ENCODE measurements at places on chromosomes 2 and 18.

DNA sequence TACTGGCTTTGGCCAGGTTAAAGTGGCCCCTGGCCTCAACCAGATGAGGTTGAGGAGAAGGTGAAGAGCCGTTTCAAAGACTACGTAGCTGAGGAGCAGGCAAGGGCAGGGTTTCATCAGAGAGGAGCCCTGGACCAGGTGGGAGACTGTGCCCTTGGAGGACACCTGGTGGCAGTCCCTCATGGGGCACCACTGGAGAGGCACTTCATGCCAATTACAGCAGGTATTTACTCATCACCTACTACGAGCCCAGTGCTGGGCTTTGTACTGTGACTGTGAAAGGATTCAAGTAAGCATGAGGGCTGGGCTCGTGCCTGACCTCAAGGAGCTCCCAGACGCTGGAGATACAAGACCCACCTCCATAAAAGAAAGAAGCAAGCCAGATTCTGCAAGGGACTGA, 37.6 kb downstream of the SMAD7 start:
- DNase-seq, result peak; percentile 40

DNA sequence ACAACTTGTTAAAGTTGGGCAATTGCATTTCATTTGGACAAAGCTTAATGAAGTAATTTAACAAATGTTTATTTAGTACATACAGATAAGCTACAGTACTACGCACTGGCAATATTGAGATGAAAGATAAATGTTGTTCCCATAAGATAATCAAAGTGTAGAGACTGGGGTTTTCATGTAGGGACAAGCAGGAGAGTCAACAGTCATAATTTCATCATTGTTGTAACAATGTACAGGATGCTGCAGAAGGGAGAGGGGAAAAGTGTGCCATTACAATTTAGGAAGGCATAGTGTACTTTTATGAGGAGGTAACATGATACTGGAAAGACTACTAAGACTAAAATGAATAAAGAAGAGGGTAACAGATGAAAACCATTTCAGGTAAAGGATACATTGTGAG, 441.6 kb downstream of the ERBB4 start:
- DNase-seq, result no peak

DNA sequence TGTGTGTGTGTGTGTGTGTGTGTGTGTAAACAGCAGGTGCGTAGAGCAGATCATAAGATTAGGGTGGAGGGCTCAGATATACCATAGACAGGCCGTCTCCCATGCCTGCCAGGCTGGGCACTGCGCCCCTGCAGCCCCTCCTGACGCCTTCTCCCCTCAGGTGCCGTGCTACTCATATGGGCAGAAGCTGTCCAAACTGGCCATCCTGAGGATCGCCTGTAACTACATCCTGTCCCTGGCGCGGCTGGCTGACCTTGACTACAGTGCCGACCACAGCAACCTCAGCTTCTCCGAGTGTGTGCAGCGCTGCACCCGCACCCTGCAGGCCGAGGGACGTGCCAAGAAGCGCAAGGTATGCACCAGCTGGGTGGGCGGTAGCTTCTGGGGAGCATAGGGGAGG, 10.0 kb downstream of the ATOH8 start:
- no peak for DNase-seq

DNA sequence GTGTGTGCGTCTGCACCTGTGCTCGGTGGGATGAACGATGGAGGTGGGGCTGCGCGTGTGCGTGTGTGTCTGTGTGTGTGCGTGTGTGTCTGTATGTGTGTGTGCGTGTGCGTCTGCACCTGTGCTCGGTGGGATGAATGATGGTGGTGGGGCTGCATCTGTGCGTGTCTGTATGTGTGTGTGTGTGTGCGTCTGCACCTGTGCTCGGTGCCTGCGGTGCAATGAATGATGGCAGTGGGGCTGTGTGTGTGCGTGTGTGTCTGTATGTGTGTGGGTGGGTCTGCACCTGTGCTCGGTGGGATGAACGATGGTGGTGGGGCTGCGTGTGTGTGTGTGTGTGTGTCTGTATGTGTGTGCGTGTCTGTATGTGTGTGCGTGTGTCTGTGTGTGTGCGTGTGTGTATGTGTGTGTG, 48.5 kb upstream of the CTDP1 start:
- DNase-seq, result no peak

DNA sequence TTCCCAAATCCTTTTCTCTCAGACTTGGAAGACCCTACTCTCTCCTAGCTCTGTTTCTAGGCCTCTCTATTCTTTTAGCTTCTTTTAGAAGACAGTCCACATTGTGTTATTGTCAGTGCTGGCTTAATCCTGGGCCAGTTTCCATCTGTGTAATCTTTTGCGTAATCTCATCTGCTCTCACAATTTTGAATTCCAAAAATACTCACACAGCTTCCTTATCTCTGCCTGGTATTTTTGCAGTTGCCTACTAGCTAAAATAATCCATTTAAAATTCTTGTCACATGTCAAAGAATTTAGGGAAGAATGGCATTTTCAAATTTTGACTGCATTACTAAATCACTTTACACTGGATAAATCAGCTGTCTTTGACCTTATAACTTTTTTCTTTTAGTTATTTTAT, 200.6 kb upstream of the MEX3C start:
- no peak for DNase-seq

DNA sequence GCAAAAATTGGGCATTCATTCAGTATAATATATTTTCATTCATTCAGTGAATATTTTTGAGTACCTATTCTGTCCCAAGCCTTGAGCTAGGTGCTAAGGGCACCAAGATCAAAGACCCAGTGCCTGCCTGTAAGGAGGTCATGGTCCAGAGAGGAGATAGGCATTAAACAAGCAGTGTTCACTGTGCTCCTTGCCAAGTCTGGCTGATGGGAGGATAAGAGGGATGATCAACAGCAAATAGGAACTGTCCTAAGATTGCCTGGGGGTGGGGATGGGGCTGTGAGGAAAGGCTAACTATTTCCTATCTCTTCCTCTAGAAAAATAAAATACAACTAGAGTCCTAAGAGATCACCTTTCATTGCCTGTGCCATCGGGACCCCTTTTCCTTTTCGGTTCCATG, 60.4 kb downstream of the SETBP1 start:
- DNase-seq, result no peak

DNA sequence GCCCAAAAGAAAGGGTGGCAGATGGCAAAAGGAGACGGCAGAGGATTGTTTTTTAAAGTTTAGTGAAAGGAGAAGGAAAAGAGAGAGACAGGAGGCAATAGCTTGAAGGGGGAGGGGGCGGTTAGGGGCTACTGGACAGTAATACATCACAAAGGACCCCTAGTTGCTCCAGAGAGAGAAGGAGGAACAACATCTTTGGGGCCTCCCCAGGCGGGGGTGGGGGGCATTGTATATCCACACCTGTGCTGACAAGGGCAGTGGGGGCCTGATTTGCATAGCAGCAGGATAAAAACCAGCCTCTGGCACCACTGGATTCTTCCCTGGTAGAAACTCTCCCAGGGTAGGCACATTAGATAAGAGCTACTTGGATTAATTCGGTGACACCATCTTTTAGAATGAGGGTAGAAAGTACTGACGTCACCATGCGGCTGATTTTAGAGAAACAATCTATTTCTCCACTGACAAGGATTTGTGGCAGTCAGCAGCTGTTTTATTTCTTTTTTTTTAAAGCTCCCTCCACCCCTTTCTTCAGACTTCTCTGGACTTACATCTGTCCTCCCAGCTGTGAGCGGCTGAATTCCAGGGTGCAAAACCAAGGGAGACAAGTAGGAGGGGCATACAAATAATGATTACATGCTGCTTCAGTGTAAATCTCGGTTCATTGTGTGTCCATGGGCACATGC, 199.8 kb upstream of the NRP2 start:
- no peak for DNase-seq
